Activated T-cell treated with anti-CD3 and anti-CD28 coated beads, Interleukin-2, amount 50 U/mL, for 24 hours (primary cell): ENCODE measurements at places on chromosomes 11 and 22.

- no peak for DNase-seq
These were observed 393.7 kb downstream of the NTM start for GRCh38 chr11:131764126-131764525.

DNA sequence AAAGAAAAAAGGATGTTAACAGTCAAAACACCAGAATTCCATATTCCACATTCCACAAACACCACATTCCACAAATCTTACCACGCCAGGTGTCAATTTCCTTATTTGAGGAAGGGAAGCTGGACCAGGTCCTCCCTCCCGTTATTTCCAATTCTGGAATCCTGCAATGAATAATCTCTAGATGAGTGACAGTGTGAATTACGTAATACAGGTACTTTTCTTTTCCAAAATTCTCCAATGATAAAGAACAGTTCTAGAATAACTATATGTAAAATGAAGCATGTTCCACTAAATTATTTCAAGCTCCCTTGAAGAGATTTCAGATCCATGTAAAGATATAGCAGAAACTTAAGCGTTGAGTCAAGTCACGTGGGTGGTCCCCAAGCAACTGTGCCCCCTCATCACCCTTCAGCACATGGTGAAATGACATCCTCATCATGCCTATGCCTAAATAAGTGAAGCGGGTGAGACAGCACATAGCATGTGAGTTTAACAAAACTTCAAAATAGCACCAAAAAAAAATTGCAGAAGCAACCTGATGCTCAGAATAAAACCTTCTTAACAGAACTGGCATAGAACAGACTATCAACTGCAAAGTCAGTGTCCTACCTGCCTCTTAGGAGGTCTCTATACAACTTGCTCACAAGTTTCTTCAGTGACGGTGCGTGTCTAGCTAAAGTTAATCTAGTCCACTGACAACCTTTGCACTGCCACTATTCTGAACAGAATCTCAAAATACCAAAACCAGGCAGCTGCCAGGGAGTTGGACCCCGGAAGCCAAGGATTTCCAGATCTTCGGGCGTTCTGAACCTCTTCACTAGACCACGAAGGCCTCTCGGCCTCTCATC lies 876 bp downstream of the NFRKB start:
- DNase-seq, result no peak

DNA sequence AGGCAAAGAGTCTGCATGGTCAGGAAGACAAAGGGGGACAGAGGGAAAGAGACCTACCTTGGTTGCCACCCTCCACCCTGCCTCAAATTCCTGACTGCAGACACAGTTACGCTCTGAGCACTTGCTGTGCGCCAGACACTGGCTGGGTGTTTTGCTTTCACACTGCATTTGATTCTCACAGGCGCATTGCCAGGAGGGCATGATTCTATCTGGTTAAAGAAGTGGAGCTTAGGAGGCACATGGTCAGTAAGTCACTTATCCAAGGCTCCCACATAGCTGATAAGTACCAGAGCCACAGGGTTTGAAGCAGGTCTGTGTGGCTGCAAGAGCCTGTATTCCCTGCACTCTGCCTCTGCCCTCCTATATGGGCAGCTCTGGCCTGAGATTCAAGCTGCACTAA lies 103.9 kb downstream of the TIMP3 start:
- no peak for DNase-seq

- DNase-seq, result no peak
These were observed 26.7 kb downstream of the DHCR7 start for GRCh38 chr11:71421392-71421950.

DNA sequence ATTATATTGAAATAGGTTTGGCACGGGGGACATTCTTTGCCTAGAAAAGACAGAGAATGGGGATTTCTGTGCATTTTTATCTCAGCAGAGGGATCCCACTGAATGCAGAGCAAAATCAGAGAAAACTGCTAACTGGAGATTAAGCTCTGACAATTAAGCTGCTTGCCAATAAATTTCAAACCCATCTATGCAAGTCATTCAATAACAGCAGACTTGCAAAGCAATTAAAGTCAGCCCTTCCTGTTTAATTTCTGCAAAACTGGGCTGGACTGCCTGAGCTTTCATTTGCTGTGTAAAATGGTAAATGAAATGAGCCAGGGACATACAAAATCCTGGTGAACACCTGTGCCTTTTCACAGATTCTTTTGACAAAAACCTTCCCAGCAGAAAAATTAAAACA lies 1273.9 kb upstream of the CNTN5 start:
- no peak for DNase-seq

- DNase-seq, result peak; percentile 63
These were observed 682 bp downstream of the ATM start for GRCh38 chr11:108223348-108224149.

DNA sequence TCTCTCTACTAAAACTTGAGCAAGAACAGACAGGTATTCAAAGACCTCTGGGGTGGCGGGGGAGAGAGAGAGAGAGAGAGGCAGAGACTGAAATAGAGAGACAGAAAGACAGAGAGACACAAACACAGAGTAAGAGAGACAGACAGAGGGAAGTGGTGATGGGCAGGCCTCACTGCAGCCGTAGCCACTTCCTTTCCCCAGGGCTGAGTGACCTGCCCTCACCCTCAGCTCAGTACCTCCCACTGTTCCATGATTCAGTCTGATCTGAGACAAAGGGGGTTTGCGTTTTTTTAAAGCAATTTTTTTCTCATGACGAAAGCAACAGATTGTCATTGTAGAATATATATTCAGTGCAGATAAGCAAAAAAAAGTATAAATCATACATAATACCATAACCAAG lies 607.9 kb upstream of the B3GAT1 start:
- DNase-seq, result no peak

DNA sequence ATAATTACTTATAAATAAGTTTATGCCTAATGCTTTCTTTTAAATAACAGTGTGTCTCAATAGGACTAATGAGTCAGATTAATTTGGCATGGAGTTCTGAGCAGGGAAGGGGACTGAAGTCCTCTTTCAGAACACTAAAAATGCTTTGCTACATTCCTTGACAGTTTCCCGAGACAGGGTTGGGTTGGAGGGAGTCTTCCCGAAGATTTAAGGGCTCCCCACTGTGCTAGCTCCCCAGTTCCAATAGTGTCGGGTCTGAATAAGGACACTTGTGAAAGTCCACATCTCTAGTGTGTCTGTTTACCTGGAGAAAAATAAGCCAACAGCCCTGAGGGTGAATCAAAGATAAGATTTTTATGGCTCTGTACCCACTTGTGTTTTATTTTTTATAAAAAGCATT lies 41.8 kb upstream of the HSD17B12 start:
- no peak for DNase-seq

DNA sequence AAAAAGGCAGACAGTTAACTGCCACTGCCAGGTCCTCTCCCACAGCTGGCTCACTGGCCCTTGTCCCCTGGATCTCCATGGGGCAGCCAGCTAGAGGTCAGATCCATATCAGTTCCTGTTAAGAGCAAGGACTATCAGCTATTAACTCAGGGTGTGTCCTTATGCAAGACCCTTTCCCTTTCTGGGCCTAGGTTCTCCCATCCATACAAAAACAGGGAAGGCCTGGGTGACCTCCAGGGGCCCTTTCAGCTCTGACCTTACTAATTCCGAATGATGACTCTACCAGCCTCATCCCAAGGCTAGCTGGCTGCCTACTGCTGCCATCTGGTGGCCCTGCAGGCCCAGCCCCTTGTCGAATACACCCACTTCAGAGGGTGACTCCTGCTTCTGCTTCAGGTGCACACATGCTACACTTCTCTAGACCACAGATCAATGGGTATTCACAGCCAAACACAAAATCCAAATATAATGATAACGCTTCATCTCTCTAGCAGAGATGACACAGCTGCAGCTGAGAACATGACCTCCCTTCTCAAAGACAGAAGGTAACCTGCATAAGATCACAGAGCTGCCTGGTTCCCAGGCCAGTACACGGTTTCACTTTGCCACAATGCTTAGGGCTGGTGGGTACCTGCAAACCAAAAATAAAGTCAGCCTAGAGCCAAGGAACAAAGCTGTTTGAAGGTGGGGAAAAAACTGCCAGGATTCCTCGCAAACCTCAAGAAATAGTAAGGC lies 34.1 kb downstream of the SERGEF start:
- peak; percentile 43 for DNase-seq

- DNase-seq, result no peak
These were observed 9.4 kb upstream of the PPM1F start for GRCh38 chr22:21961886-21962654.

DNA sequence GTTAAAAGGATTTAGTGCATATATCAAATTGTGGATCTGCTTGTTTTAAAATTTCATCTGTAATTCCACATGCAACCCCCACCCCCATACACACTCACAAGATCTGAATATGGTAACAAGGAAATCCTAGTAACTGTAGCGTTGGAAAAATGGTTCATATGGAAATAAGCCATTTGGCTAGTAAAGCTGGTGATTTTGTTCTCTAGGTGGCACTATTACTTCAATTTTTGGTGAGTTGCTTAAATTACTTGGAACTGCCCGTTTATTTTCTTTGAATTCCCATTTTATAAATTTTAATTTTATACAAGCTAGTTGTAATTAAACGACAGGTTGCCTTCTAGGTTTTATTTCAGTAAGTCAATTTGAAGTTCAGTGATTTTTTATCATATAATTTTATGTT lies 5.3 kb downstream of the BDNF start:
- no peak for DNase-seq

DNA sequence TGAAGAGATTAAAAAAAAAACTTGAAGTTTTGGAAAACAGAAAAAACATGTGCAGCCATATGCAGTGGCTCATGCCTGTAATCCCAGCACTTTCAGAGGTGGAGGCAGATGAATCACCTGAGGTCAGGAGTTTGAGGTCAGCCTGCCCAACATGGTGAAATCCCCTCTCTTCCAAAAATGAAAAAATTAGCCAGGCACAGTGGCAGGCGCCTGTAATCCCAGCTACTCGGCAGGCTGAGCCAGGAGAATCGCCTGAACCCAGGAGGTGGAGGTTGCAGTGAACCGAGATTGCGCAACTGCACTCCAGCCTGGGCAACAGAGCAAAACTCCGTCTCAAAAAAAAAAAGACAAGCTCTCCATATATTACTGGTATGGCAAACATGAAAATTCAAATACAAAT lies 7.6 kb downstream of the DLG2 start:
- no peak for DNase-seq

GRCh38 chr11:113553915-113554314 lies 78.7 kb upstream of the DRD2 start:
- no peak for DNase-seq

- no peak for DNase-seq
These were observed 805.0 kb downstream of the TBC1D22A start for GRCh38 chr22:47567126-47568090.

GRCh38 chr22:39395936-39396796 lies 3.4 kb upstream of the TAB1 start:
- no peak for DNase-seq

GRCh38 chr11:73343076-73343873 lies 32.9 kb upstream of the RELT start:
- no peak for DNase-seq

DNA sequence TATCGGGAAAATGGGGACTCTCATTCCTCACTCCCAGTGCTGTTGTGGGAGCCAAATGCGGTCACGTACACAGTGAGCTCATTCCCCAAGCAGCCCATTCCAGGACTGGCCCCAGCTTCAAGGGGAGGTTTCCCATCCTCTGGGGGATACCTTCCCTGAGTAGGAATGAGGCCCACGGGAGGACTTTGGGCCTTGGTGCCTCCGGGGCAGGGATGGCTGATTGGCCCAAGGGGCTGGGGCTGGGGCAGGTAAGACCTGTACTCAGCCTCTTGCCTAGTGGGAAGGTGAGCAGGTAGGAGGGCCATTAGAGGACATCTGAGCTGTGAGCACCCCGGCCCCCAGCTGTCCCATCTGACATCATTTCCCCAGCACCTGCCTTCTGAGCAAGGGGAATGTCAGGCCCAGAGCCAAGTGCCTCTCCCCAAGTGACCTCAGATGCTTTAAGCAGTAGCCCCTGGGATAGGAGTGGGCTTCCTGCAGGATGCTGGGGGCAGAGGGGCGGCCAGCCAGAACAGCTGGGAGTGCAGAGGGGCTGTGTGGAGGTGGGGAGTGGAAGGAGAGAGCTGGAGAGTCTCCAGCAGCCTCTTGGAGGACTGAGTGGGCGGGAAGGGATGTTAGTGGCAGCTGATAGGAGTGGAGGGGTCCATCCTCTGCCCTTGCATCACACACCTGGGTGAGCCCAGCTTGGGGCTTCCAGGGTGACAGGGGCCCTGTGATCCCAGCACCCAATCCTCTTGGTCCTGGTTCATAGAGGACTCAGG lies 58.4 kb downstream of the CD82 start:
- DNase-seq, result peak; percentile 38

GRCh38 chr22:30866811-30867271 lies 101.7 kb downstream of the MORC2 start:
- DNase-seq, result no peak

- DNase-seq, result no peak
These were observed 80.6 kb upstream of the SYT13 start for GRCh38 chr11:45366619-45367190.

GRCh38 chr22:47586038-47586437 lies 823.6 kb downstream of the TBC1D22A start:
- DNase-seq, result no peak

DNA sequence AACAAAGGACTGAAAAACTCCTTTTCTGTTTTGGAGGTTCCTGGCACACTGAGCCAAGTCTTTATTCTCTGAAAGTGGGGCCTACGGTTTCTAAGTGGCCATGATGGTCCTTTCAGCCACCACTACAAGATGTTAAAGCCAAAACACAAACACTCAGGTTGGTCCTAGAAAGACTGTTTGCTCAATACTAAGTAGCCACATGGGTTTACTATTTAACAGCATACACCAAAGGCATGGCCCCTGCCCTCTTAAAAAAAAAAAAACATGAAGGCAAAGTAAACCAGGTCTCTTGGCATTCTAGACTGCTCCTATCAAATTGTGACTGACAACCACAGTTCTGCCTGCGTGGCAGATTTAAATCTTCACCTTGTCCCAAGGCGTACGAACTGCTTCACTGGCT lies 123.6 kb upstream of the BID start:
- no peak for DNase-seq

DNA sequence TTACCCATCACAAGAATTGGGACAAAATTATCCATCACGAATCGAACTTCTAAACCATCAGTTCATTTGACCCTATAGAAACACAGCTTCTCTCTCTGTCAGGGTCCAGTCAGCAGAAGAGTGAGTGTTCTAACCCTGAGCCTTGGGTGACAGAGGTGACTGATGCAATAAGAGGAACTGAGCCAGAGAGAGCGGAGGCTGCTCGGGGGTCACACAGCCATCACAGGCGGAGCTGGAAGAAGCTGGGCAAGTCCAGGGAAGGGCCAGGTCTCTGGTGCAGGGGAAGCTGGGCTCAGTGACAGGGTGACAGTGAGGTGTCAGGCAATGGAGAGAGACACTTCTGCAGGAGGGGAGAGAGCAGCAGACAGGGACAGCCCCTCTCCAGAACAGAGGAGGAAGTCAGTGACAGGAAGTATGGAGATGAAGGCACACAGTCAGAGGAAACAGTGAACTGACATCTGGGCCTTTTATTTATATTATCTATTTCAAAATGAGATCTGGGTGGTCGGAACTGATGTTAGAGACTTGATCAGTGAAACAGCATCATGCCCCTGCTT lies 184.0 kb upstream of the TBCEL start:
- DNase-seq, result no peak

GRCh38 chr22:45731798-45732495 lies 60.3 kb downstream of the ATXN10 start:
- no peak for DNase-seq
